ENCODE measurements at places on chromosomes 7 and 10.

DNA sequence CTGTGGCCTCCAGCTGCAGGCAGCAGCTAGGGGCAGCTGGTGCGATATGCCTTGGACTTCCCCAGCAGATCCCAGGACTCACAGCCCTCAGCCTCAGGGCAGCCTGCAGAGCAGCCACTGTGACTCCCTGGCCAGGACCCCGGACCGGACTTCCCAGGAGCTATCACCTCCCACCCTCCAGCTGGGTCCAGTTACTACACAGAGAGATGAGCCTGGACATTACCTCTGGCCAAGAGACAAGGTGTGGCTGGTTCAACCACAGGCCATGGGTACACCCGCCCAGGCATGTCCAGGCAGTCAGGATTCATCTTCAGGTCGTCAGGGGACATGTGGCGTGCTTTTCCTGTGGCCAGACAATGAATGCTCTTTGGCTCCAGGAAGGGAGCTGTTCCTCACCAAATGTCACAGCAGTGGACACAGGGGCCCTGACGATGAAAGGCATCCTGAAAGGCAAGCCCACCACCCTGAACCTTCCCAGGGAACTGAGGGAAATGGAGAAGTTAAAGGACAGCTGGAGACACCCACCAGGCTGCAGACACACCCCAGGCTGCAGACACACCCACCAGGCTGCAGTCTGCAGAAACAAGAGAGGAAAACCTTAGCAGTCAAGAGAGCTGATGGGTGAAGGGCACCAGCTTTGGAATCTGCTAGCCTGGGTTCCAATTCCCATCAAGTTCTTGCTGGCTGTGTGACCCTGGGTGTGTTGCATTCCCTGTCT, 25.8 kb upstream of the NANOS1 start:
- DNase-seq, result no peak

- no peak for DNase-seq
Measured at GRCh38 chr7:27142580-27143022, 880 bp downstream of the HOXA5 start.

DNA sequence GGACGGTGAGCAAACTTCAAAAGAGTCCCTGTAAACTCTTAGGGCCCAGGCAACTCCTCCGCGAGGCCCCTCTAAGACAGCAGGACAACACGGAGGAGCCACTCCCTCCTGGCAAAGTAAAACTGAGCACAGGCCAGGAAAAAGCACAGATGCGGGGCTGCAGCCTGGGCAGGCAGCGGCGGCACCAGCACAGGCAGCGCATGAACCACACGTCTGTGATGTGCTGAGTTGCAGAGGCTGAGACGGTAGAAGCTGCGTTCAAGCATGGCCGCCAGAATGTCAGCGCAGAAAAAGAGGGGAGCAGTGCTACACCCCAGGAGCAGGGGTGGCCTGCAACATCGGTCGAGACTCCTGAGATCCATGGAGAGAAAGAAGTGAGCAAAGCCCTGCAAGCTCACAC, 46.1 kb upstream of the STK17A start:
- DNase-seq, result no peak

GRCh38 chr7:70153933-70154332, 555.7 kb downstream of the AUTS2 start:
- no peak for DNase-seq

GRCh38 chr10:92957223-92958010, 103.2 kb upstream of the CYP26C1 start:
- DNase-seq, result no peak

DNA sequence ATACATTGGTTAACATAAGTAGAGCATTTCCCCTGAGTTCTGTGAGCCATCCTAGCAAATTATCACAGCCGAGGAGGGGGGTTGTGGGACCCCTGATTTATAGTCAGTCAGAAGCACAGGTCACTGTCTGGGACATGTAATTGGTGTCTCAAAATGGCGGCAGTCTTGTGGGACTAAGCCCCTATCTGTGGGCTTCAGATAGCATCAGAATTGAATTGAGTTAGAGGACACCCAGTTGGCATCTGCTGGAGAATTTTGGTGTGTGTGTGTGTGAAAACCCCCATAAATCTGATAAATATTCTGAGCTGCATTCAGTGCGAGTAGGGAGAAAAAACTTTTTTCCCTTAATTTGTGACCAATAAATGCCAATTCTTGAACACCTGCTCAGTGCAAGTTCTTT, 6.5 kb upstream of the TET1 start:
- DNase-seq, result no peak

GRCh38 chr10:29955329-29955935, 104.0 kb downstream of the JCAD start:
- no peak for DNase-seq

GRCh38 chr7:138328215-138328614, 131.8 kb upstream of the TRIM24 start:
- no peak for DNase-seq

GRCh38 chr7:134782121-134782623, 2.7 kb downstream of the CALD1 start:
- DNase-seq, result no peak

DNA sequence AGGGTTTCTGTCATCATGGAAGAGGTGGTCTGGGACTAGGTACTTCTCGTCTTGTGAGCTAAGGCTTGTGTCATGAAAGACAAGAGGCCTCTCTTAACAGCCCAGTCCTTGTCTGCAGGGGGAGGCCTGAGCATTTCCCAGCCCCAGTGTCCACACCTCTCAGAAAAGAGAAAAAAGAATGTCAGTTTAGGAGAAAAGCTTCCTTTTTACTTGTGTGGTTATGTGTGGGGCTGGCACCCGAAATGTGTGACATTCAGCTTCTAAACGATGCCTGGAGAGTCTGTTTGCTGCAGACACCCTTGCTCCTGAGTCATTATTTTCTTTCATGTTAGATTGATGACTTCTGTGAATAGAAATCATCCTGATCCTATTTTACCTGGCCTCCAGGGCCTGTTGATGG, 67.4 kb downstream of the LANCL2 start:
- no peak for DNase-seq

DNA sequence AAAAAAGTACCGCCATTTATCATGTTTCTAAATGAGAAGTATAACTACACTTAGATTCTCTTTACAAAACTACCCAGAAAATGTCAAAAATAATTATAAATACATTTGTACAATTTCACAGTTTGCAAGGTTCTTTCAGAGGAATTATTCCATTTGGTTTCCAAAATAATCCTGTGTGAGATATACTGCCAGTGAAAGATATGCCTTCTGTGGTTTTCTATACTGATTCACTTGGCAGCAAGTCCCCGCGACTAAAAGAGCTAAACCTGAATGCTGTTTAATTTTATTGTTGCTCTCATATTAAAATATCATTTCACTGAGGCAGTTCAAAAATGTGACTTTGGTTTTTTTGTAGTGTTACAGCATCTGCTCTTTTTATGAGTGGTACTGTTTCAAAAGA, 364.9 kb upstream of the PLXDC2 start:
- DNase-seq, result no peak

DNA sequence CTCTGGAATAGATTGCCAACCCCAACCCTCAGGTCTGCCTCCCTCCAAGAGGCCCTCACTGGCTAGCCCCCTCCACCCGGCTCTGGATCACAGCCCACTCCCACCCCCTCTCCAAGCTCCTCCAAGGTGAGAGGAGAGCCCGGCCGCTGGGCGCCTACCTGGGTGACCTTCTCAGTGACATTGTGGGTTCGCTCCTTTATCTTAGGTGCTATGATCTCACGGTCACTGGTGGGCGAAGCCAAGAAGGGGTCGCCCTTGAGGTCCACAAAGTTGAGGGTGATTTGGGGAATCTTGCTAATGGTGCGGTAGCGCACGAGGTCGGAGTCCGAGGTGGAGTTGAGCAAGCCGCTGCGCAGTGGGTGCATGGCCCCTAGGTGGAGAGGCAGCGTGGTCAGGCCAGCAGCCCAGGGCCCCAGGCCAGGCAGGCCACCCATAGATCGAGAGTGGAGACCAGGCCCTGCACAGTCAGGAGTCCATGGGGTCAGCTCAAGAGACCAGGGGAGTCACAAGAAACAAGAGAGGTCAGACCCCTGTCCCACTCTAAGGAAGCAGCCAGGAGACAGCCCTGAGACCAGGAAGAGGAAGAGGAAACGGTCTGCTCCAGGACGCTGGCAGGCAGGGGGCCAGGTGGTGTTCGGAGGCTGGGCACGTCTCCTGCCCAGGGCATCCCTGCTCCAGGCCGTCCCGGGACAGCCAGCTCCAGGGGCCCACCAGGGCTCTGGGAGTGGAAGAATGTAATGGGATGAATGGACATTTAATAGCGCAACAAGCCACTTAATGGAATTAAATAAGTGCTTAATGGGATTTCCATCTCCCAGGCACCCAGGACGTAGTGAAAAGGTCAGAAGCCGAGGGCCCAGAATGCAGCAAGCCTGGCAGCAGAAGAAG, 20.7 kb downstream of the KCNH2 start:
- no peak for DNase-seq

GRCh38 chr7:18648849-18649758, 153.6 kb downstream of the HDAC9 start:
- no peak for DNase-seq

- DNase-seq, result no peak
Measured at GRCh38 chr10:63105225-63106110, 27.7 kb upstream of the NRBF2 start.

- DNase-seq, result no peak
Measured at GRCh38 chr10:125482637-125483036, 200.3 kb downstream of the TEX36 start.

- DNase-seq, result no peak
Measured at GRCh38 chr10:5794236-5794635, 19.0 kb downstream of the GDI2 start.

GRCh38 chr10:93267521-93267920, 193.8 kb downstream of the CYP26A1 start:
- DNase-seq, result no peak

GRCh38 chr10:23469596-23470237, 30.8 kb downstream of the OTUD1 start:
- no peak for DNase-seq

GRCh38 chr7:4758791-4759190, 16.6 kb upstream of the AP5Z1 start:
- no peak for DNase-seq

DNA sequence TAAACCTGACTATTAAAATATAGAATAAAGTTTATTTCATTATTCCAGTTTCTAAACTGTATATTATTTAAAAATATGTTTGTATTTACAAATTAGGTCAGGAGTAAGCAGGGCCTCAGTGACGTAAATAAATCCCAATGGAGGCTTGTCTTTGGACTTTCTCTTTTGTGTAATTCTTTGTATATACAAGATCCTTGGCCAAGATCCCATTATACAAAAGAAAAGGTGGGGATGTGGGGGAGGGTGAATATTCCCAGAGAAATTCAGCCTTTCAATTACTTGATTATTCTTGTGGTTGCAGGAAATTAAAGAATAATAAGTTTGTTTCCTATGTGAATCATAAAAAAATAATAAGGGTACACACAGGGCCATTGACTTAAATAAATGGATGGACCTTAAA, 178.7 kb upstream of the PRPS1L1 start:
- no peak for DNase-seq

- no peak for DNase-seq
Measured at GRCh38 chr10:105774351-105774750, 1133.3 kb downstream of the SORCS3 start.
